ENCODE measurements at places on chromosomes 6 and 20.

GRCh38 chr6:134177236-134177635, 124.8 kb upstream of the SLC2A12 start:
- peak; percentile 32 for DNase-seq

GRCh38 chr6:16760516-16761470, at the start of gene ATXN1:
TSS of gene ATXN1 (minus strand) at chr6:16761460.
- DNase-seq: peak; percentile 45

GRCh38 chr6:14456941-14457340, 339.4 kb downstream of the CD83 start:
- DNase-seq: no peak

DNA sequence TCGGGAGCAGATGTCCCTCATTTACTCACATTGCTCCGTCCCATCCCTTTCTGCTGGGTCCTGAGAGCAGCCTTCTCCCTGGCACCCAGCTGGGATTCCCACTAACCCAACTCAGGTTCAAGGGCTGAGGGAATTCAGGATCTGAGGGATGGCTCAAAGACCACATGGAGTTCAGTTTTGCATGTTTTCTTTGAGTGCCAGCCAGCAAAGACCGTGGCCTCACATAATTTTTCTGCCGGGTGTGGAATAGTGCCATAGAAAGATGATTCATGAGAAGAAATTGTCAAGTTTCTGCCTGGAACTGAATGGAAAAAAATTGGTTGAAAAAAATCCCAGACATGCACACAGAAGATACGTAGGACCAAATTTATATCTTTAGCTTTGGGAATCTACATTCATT, 168.6 kb downstream of the CD83 start:
- DNase-seq: peak; percentile 41

- DNase-seq: no peak
Observed at GRCh38 chr6:166285233-166285632, 23.0 kb downstream of the PRR18 start.

- no peak for DNase-seq
Observed at GRCh38 chr6:83862776-83863471, 3.4 kb downstream of the CYB5R4 start.

DNA sequence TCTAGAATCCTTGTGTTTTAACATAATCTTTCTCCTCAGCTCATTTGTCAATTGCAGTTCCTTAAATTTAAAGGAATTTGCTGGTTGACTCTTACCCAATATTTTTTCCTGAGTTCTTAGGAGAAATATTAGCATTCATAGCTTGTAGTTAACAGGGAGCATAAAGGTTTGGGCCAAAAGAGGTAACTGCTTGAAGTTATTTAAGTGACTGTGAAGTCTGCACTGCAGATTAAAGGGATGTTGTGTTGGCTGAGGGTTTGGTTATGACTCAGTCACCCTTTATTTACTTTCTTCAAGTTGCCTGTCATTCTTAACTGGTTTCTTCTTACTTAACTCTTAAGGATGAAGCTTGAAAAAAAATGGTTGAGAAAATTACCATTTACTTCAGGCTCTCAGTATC, 220.3 kb upstream of the LAMP5 start:
- no peak for DNase-seq

DNA sequence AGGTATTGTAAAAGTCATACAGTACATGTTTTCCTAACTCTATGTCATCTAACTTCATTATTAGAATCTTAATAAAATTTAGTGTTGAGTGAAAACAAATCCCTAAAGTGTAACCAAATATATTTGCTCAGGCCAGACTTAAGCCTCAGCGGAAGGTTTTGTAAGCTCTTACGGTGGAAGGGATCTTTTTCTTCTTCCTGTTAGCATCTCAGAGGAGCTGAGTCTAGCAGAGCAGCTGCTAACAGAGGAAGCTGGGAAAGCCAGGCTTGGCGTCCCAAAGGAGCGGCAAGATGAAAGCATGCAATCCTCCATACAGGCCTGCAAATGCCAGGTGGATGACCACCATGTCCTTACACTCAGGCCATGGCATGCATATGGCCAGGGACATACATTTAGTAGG, 72.4 kb downstream of the ADTRP start:
- DNase-seq: no peak

DNA sequence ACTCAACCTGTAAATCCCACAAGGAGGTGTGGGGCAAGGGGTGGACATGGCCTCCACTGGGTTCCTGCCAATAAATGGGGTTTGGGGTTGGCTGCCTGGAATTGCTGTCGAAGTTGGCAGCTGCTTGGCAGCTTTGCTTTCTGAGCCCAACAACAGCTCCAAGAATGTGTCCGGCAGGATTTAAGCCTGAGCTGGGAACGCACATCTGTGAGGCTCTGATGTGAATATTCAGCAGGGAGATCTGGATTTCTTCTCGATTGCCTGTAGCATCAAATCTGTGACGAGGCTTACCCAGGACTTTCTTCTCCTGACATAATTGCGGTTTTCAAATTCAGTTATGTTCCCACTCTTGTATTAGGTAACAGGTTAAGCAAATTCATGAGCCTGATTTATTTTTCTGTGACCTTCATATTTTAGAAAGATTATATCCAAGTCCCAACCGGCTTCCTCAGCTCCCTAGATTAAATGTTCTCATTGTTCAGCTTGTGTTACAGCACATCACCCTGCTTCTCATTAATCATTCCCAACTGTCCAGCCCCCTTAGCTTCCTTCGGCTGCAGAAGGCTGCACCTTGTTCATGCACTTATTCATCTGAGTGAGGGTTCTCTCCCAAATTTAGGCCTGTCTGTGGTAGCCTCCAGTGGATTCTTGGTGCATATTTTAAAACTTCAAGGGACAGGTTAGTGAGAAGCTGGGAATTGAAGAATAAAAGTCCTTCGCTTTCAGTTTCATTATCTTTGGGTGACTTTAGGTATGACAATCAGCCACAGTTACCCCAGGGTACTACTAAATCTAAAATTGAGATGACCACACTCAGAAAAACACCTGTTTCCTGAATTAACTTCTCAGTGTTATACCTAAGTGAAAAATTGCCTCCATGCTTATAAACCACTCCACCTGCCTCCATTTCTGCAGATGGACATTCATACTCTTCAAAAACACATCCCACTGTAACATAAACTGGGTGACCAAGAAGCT, 310.0 kb downstream of the ESR1 start:
- DNase-seq: no peak

GRCh38 chr20:11952639-11953038, 34.9 kb downstream of the BTBD3 start:
- DNase-seq: no peak

- DNase-seq: no peak
Observed at GRCh38 chr6:148547110-148547509, 199.7 kb upstream of the UST start.

GRCh38 chr6:142612956-142613355, 311.1 kb downstream of the ADGRG6 start:
- no peak for DNase-seq

GRCh38 chr20:24535941-24536730, 66.7 kb downstream of the SYNDIG1 start:
- DNase-seq: no peak

DNA sequence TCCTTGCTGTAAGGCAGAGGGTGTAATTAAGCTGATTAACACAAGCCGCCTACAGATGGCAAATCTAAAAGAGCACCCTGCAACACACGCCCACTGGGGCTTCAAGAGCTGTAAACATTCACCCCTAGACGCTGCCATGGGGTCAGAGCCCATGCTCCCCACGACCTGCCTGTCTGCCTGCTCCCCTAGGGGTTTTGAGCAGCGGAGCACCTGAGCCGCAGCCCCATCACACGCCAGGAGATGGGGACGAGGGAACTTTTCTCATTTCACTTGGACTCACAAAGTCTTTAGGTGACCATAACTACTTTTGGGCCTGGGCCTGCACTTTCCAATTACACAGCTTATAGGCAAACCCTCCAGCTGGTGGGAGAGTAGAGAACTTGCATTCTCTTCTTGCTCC, 99.0 kb upstream of the SOX4 start:
- DNase-seq: no peak

DNA sequence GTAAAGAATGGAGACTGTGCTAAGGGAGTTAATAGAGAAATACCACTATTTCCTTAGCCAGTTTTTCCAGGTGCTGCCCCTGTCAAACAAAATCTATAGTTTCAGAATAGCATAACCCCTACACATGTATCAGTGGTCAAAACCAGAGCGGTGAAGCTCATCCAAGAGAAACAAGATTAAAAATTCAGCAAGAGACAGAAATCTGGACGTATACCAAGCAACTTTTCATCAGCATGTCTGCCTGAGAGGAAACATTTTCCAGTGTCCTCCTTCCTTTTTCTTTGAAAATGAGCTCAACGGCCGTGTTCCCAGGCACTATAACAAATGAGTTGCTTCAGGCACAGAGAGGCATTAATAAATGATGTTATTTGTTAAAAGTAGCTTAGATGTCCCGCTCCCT, 416.5 kb downstream of the BCKDHB start:
- no peak for DNase-seq

- DNase-seq: no peak
Observed at GRCh38 chr20:44091026-44091425, 96.0 kb downstream of the JPH2 start.

DNA sequence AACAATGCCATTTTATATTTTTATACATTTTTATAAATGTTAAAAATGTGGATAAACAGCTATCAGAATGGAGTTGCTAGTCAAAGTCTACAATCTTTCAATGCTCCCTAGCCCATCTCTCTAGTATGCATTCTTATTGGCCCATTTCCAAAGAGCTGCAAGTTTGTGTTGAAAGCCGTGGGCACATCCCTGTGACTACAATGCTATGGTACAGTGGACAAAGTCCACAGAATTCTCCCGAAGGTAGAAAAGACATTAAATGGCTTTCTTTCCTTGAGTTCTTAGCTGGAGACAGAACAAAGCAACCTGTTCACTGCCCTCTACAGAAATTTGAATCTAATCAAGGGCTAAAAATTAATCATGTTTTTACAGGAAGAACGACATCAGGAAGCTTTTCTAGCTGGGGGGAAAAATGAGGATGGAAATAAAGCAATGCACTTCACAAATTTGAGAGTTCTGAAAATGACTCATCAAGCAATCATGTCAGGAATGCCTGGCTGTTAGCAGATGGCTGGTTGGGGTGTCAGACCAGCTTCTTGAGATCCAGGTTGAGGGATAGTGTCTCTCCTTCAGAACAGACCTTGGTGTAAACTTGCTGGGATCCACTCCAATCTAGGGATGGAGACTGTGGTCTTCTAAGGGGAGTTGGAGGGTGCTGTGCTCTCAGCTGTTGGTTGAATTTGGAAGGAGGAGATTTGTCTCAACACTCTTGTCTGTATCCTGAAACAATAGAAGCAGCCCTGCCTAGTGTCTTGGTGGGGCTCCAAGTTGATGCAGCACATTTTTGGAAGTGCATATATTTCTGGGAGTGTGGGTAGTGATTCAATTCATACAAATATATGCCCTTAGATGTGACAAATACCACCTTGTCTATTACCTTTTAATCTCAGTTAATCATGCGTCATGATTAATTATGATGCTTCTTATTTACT, 143.4 kb upstream of the PHACTR1 start:
- DNase-seq: peak; percentile 65

DNA sequence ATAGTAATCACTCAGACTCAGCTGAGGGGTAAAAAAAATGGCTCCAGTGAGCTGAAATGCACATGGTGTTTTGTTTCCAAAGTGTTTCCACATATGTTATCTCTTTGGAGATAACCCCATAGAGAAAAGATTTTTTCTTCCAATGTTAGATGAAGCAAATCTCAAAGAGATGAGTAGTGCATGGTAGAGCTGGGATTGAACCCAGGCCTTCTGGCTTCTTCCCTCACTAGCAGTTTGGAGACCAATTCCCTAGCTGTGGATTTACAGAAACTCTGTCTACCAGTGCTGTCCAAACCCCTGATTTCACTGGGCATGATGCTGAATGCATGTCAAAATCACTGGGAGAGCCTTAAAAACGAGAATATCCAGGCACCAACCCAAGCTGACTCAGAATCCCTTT, 165.1 kb downstream of the LRFN2 start:
- DNase-seq: no peak

GRCh38 chr6:6284221-6284966, 36.1 kb downstream of the F13A1 start:
- no peak for DNase-seq

DNA sequence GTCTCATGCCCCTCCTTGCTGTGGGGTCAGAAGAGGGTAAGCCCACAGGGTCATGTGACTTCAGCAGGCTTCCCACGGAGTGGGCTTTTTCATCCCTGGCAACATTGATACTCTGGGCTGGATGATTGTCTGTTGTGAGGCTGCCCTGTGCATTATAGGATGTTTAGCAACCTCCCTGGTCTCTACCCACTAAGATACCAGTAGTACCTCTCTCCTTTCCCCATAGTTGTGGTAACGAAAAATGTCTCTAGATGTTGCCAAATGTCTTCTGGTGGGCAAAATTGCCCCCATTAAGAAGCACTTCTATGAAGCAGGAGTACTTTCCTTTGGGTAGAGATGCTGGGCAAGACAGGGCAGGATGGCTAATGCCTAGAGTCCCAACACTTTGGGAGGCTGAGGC, 232.5 kb upstream of the ZNF217 start:
- no peak for DNase-seq

DNA sequence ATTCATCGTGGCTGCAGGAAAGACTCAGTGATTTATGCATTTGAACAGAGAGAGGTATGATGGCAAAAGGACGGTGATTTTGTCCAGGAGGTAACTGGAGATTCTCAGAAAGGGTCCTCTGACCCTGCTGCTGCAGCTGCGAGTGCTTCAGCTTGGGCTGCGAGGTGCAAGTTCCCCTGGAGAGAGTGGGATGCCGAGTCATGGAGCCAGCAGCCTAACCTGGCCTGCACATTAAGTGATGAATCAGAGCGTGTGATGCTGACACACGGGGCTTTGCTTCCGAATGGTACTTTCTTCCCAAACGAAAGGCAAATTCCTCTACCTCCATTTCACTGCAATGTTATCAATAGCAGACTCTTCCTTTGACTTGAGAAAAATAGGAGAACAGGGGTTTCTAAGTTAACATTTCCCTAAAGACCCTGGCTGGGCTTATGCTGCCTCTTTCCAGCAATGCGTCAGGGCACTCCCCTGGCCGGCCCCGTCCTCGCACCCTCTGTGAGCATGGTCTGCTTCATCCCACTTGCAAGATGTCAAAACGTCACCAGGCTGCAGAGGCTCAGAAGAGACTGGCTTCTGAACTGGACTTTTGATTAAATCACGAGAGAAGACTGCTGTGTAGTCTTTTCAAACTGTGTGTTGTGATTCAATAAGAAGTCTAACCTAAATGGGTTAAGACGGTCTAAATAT, 628.0 kb upstream of the AGPAT4 start:
- DNase-seq: no peak

Measured in PC-9 (cell line).